H9 (cell line): ENCODE measurements at places on chromosomes 6 and 20. TPM values are rescaled to one million over a fixed set of nuclear protein-coding genes. Genes with fewer than 3 reads are reported as not detected.
A peak's percentile ranks its signal among the peaks of the same experiment; 100 is the strongest.

DNA sequence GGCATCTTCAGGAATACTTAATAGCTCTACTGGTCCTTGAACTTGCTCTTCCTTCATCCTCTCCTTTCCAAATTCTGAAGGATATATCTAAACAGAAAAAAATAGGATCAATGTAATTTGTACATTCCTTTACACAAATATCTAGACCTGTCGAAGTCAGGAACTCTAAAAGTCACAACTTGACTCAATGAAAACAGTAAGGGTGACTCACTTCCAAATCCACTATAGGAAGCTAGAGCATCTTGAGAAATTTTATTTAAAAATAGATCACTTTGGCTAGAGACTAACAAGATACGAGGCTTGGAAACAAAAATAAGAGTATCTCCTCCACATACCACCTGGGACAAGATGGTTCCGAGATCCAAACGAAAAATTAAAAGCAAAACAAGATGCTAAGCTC lies 12.2 kb downstream of the ESF1 start:
- no peak overlapping the region for H3K4me3 ChIP-seq
- no peak overlapping the region for H3K27ac ChIP-seq
- H3K36me3 ChIP-seq, result peaks cover 87% of the 10 kb centered on the region
- H3K27me3 ChIP-seq, result no peaks in the 10 kb centered on the region
- no peak for DNase-seq
- H3K4me1 ChIP-seq, result no peaks in the 10 kb centered on the region

GRCh38 chr6:36848658-36849441 lies 9.6 kb upstream of the CPNE5 start:
- peaks cover 3% of the 10 kb centered on the region; the same call in 2 of the 3 replicates for H3K36me3 ChIP-seq
- peak; percentile 84 for DNase-seq
- no peaks in the 10 kb centered on the region; the same call in 1 of the 2 replicates for H3K4me1 ChIP-seq
- H3K27me3 ChIP-seq, result no peaks in the 10 kb centered on the region

DNA sequence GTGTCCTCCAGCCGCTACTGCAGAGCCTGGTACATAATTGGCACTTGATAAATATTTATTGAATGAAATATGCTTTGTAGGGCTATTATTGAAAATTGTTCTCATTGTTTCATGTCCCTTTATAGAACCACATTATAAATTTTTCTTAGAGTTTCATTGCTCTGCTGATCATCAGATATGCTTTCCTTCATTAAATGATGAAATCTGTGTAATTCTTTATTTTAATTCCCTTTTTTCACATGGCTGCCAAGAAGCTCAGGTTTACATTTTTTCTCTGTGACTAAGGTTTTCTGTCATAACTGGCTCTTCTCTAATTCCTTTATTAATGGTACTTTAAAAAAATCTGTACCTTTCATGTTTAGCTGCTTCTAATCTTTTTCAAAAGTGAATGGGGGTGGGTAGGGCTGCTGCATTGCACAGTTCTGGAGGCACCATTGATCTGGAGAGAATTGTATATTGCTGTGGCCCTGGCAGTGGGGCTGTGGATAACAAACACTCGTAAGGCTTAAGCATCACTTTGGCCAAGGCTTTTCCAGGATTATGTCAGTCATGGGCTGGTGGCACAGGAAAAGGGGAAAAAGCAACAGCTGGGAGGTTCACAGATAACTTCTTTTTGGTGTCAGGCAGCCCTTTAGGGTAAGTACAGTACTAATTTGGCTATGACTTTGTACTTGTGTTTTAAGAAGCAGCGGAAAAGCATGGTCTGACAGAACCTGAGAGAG lies 43.8 kb downstream of the ARFGEF2 start:
- no peak overlapping the region for H3K4me3 ChIP-seq
- H3K27me3 ChIP-seq, result no peaks in the 10 kb centered on the region
- peaks cover 31% of the 10 kb centered on the region for H3K36me3 ChIP-seq
- no peak overlapping the region for H3K27ac ChIP-seq
- DNase-seq, result no peak

Gene FAM209B
- total RNA-seq, result 0.33 and 0.92 TPM in 2 replicates

Gene KIFC1
- total RNA-seq, result 73.1 and 73.8 TPM in 2 replicates

DNA sequence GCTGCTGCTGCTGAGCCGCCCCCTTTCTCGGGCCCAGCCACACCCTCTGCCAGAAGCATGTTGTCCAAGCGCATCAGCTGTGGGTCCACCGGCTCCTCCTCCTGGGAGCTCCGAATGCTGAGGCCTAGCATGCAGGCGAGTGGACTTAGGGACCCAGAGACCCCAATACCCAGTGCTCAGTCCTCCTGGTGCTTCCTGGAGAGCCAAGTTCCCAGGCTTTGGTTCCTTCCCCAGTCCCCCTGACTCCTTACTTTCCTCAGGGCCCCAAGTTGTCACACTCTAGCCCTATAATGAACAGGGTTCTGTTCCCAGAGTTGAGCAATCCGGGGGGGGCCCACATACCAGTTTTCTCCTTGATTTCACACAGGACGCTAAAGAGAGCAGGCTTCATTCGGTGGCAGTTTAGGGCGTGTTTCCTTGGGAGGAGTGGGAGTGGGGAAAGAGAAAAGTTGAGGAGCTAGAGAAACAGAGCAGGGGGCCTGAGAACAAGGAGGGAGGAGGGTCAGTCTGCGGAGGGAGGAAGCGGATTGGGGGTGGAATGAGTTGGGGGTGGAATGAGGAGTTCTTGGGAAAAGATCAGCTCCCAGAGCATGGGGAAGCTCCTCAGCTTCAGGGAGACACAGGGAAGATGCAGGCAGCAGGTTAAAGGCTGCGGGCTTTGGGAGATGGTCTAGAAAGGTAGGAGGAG lies 1.5 kb downstream of the PBX2 start:
- DNase-seq, result peak; percentile 28
- no peaks in the 10 kb centered on the region for H3K27me3 ChIP-seq
- no peak overlapping the region for H3K27ac ChIP-seq

Gene STX7
- 26.8 and 30.0 TPM in 2 replicates for total RNA-seq

- H3K27ac ChIP-seq, result no peak overlapping the region
- no peaks in the 10 kb centered on the region for H3K27me3 ChIP-seq
- DNase-seq, result no peak
- no peaks in the 10 kb centered on the region for H3K4me1 ChIP-seq
- no peak overlapping the region for H3K4me3 ChIP-seq
Observed at GRCh38 chr6:164322533-164322932, 908.0 kb downstream of the QKI start.

Gene THEMIS
- total RNA-seq, result not detected in 2 replicates

DNA sequence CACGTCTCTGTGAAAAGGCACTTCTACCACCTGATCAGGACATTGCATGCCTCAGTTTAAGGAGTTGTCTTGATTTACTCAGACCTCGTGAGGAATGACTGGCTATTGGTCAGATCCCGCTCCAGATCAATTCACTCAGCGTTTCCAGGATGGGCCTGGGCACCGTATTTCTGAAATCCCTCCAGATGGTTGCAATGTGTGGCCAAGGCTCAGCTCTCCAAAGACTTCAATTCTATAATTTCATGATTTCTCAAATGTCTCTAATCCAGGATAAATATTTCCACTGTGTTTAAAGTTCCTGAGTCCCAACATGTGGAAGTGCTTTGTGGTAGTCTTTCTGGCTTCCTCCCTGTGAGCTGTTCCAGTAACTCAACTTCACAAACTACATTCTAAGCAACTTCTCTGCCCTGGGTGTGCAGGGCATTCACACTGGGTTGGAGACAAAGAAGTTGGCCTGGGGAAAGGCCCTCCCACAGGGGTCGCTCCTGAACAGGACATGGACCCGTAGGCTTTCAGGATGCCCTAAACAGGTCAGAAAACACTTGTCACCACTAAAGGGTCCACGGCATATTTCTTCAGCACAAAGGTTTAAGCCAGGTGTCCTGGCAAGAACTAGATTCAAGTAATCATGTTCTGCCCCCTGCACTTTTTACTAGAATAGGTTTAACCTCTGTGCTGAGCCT lies 212.1 kb downstream of the WDR27 start:
- no peaks in the 10 kb centered on the region for H3K4me1 ChIP-seq
- no peaks in the 10 kb centered on the region for H3K27me3 ChIP-seq
- no peak overlapping the region for H3K4me3 ChIP-seq
- no peak overlapping the region for H3K27ac ChIP-seq
- H3K36me3 ChIP-seq, result peaks cover 5% of the 10 kb centered on the region; the same call in 1 of the 3 replicates

DNA sequence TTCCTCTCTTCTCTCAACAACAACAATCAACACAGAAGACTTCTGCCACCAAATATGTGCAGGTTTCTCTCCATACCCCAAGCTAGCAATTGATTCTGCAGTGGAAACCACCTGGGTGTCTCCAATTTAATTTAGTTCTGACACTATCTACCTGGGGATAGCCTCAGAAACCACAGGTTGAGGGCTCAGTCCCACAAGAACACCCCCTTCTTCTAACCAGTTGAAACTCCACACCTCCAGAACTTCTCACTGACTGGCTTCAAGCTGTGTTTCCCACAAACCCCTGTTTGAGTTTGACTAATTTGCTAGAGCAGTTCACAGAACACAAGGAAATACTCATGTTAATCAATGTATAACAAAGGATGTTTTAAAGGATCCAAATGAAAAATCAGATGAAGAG lies 52.5 kb upstream of the SPTLC3 start:
- no peaks in the 10 kb centered on the region for H3K4me1 ChIP-seq
- H3K4me3 ChIP-seq, result no peak overlapping the region
- no peak for DNase-seq
- no peak overlapping the region for H3K27ac ChIP-seq
- no peaks in the 10 kb centered on the region for H3K27me3 ChIP-seq
- H3K36me3 ChIP-seq, result no peaks in the 10 kb centered on the region

GRCh38 chr6:135323202-135323668 lies 142.1 kb downstream of the MYB start:
- no peaks in the 10 kb centered on the region for H3K36me3 ChIP-seq
- peaks cover 3% of the 10 kb centered on the region; the same call in 1 of the 2 replicates for H3K4me1 ChIP-seq
- H3K27ac ChIP-seq, result no peak overlapping the region
- no peaks in the 10 kb centered on the region for H3K27me3 ChIP-seq
- no peak for DNase-seq

Gene EPB41L2
- total RNA-seq, result 78.7 and 90.2 TPM in 2 replicates

DNA sequence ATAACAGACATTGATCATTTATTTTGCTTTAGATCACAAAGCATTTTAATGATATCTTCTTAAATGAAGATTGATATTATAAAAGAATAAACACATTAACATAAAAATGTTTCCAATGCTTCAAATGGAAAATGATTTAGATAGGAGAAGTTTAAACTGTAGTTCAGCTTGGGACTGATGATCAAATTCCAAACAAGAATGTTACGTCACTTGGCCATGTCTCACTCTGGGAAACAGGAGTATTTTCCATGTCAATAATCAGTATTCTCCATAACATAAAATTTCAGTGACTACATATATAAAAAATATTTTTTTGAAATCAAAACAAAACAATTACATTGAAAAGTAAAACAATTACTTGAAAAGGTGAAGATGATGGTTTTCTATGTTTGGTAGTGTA lies 52.9 kb upstream of the SIM1 start:
- no peaks in the 10 kb centered on the region for H3K27me3 ChIP-seq
- H3K4me3 ChIP-seq, result no peak overlapping the region
- no peak for DNase-seq
- H3K27ac ChIP-seq, result no peak overlapping the region
- H3K4me1 ChIP-seq, result no peaks in the 10 kb centered on the region
- H3K36me3 ChIP-seq, result no peaks in the 10 kb centered on the region

DNA sequence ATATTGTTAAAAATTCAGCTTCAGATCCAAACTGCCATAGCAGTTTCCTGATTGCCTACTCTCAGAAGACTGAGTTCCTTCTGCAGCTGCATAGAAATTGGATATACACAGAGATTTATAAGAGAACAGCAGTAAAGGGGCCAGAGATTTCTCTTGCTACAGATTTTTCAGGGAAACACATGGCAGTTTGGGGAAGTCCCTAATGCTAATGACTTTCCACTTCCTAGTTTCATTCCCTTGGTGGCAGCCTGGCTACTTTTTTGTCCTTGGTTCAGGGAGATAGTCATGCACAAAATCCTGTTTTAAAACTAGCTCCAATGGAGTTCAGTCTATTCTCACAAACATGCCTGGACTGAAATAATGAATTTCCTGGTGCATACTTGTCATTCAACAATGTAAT lies 125.3 kb upstream of the PLCB4 start:
- DNase-seq, result no peak
- no peaks in the 10 kb centered on the region for H3K4me1 ChIP-seq
- no peak overlapping the region for H3K27ac ChIP-seq
- no peaks in the 10 kb centered on the region for H3K27me3 ChIP-seq
- H3K36me3 ChIP-seq, result no peaks in the 10 kb centered on the region
- H3K4me3 ChIP-seq, result no peak overlapping the region

Gene GRM4
- total RNA-seq, result 5.3 and 5.6 TPM in 2 replicates

Gene CRNKL1
- 26.6 and 30.2 TPM in 2 replicates for total RNA-seq

Gene POPDC3
- 5.7 and 6.0 TPM in 2 replicates for total RNA-seq

Gene RNF39
- total RNA-seq, result 0.26 and 0.39 TPM in 2 replicates

DNA sequence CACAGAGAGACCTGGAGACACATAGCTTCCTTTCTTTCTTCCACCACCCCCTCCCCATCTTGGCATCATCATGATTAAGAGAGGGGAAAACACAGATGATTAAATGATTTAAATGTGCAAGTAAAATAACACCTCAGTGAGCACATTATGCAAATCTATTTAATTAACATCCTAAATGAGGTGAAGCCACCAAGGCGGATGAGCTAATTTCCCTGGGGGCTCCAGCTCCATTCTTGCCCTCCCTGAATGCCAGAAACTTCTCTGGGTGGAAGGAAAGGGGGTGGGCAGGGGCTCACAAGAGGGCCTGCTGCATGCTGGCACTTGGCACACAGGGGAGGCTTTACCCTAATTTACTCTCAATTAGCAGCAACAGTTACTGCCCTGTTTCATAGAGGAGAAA lies 32.5 kb upstream of the TGM2 start:
- H3K27me3 ChIP-seq, result no peaks in the 10 kb centered on the region
- DNase-seq, result no peak
- H3K36me3 ChIP-seq, result no peaks in the 10 kb centered on the region

DNA sequence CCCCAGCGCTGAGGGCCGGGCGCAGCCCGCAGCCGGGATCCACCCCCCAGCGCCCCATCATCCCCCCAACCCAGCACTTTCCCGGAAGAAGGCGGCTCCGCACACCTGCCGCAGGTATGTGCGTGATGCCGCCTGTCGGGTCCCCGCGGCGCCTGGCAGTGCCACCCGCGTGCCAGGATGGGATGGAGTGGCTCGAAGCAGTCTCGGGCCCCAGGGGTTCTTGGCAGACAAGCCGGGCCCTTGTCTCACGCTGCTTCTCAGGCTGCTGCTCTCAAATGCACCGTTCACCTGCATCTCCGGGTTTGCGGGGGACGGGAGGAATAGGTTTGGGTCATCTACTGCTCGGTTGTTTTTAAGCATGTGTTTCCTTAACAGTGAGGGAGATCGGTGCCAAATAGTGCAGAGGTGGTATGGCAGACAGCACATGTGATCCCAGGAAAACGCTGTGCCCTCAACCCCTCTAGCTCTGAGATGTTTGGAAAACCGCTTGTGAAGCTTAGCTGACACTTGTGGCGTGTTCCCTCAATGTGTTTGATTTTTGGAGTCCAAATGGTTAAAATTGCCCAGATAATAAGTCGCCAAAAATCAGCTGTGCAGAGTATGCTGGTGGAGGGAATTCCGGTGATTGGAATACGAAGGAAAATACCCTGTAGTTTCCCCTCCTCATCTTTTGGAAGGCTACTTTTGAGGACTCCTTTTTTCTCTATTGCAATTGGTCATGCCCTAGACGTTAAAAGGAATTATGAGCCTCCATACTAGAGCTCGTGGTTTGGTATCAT lies 926 bp downstream of the MYLIP start:
- no peaks in the 10 kb centered on the region for H3K27me3 ChIP-seq
- H3K4me3 ChIP-seq, result peak overlapping the region; percentile 95
- DNase-seq, result peak; percentile 36
- no peak overlapping the region for H3K27ac ChIP-seq

Gene TRIM15
- total RNA-seq, result 0.20 TPM in 1 of 2 replicates, not detected in the other
